ENCODE measurements at places on chromosomes 4 and X. TPM values are rescaled to one million over a fixed set of nuclear protein-coding genes. Genes with fewer than 3 reads are reported as not detected.

The ALG13 gene
- 49.1 TPM for total RNA-seq

GRCh38 chrX:44349561-44349960, 6.1 kb upstream of the EFHC2 start:
- DNase-seq: no peak

The CENPVL2 gene
- total RNA-seq: not detected

DNA sequence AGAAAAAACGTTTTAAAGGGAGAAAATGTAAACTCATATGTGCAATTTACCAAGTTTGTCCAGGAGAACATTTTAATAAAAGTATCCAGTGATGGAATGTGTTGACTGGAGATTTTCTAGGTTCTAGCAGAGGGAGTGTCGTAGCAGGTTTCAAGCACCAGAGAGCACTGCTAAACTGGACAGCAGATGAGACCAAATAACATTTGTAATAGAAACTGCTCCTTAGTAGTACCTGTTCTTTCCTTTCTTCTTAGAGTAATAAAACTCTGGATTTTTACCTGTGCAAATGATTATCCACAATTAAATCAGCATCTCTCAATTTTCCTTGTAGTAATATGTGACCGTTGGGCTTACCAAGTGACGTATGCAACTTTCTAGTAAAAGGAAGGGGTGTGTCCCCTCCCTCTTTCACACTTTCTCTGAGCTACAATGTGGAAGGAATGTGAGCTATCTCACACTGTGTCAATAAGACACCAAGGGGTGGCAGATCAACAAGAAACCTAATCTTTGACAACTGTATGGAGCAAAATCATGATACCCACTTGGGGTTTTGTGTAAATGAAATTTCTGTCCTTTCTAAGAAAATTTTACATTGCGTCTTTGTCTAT, 9.5 kb downstream of the HPGDS start:
- no peak for DNase-seq

GRCh38 chr4:186900232-186900900, 176.7 kb upstream of the FAT1 start:
- DNase-seq: no peak

DNA sequence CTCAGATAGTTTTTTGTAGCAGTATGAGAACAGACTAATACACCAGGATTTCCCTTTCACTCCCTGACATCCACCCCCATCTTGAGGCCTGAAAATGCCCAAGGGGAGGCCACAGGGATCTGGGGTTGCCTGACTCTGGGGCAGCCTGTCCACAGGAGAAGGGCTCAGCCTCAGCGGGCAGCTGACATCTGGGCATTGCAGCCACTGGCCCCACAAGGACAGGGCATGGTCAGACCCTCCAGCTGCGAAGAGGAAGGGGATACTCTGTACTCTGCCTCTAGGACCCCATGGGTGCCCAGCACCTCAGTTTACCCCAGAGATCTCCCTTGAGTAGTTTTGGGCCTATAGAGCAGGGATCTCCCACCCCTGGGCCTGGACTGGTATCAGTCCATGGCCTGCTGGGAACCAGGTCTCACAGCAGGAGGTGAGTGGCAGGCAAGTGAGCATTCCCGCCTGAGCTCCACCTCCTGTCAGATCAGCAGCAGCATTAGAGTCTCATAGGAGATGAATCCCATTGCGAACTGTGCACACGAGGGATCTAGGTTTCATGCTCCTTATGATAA, 138.9 kb downstream of the HMX1 start:
- no peak for DNase-seq

DNA sequence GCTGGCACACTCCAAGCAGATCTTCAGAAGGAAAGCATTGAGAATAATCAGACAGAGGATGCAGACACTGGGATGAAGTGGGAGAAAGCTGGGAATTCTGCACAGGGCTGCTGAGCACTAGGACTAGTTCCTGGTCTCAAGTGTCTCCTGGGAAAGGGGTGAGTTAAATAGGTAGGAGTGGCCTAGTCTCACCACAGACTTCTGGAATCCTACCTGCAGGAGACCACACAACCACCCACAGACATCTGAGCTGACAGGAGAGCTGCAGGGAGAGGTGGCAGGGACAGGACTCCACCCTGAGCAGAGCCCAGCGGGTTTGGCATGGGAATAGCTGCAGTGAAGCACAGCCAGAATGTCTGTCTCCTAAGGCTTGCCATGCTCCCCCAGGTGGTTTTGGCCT, 95.1 kb upstream of the GALNTL6 start:
- DNase-seq: no peak

GRCh38 chrX:39174241-39174771, 373.0 kb downstream of the MID1IP1 start:
- DNase-seq: no peak

DNA sequence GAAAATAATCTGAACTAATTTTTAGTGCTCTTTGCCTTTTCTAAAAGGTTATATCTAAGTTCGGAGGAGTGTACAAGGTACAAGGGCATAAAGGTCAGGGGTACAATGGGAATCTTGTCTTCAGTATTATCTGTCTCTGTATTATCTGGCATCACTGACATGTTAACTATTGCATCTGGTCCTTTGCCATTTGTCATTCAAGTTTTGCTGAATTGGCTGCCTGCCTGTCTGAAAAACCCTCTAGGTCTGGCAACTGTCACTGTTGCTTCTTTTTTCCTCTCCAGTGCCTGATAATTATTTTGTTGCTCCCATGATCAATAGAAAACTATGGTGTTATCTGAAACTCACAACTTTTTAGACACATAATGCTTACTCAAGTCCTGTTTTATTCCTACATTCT, 112.5 kb upstream of the STK26 start:
- no peak for DNase-seq

The ADRA2C gene
- total RNA-seq: not detected

DNA sequence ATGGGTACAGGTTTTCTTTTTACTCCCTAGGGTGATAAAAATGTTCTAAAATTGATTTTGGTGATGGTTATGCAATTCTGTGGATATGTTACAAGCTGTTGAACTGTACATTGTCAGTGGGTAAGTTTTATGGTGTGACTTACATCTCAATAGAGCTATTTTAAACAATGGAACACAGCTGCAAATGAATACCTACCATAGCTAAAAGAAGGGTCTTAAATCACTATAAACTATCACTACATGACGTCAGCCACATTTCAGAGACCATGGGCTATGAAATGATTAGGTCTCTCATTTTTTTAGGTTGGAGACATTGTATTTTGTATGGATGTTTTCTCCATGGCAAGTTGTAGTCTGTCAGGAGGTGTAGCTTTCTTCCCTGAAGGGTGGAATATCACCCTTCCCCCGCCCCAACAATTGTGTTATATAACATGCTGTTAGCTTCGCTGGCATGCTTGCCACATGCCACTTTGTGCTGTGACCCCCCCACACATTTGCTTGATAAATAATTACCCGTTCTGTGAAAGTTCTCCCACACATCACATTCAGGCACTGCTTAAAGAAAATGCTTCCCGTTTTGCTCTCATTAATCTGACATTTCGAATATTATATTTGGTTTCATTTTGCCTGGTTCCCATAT, 159.7 kb downstream of the ARHGAP10 start:
- no peak for DNase-seq

The TSPYL2 gene
- total RNA-seq: 3.2 TPM

DNA sequence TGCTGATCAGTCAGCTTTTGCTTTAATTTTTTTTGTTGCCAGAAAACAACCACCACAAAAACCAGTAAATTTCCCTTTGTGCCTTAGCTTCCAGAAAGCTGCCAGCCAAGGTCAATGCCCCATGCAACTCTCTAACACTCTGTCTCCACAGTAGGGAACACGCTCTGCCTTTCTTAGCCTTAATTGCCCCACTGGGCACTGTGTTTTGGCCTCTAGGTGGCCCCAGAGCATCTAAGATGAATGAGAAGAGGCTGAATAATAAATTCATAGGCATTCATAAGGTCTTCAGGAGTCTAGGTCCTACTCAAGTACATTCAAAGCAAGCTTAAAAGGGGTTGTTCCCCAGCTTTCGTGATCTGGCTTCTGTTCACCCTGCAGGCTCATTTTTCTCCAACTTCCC, 57.7 kb upstream of the PASD1 start:
- no peak for DNase-seq

The ADH4 gene
- total RNA-seq: not detected

- DNase-seq: no peak
Observed at GRCh38 chr4:88742561-88742960, 44.9 kb upstream of the NAP1L5 start.

DNA sequence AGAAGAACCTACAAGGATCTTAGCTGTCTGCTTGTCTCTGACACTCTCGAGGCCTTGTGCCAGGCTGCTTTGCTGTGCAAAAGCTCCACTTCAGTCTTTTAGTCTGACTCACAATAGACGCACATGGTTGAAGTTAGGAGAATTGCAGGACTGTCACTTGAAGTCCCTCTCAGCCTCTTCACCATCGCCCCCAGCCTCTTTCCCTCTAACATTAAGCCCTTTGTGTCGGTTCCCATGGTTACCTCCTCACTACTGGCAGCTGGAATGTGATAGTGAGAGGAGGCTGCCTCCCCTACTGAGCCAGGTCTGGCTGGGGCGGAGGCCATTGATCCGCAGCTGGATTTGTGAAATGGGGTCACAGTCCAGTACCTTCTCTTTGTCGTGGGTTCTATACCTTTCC, 201.8 kb downstream of the SOWAHB start:
- no peak for DNase-seq

- DNase-seq: no peak
Observed at GRCh38 chr4:138494931-138495330, 252.8 kb upstream of the SLC7A11 start.

DNA sequence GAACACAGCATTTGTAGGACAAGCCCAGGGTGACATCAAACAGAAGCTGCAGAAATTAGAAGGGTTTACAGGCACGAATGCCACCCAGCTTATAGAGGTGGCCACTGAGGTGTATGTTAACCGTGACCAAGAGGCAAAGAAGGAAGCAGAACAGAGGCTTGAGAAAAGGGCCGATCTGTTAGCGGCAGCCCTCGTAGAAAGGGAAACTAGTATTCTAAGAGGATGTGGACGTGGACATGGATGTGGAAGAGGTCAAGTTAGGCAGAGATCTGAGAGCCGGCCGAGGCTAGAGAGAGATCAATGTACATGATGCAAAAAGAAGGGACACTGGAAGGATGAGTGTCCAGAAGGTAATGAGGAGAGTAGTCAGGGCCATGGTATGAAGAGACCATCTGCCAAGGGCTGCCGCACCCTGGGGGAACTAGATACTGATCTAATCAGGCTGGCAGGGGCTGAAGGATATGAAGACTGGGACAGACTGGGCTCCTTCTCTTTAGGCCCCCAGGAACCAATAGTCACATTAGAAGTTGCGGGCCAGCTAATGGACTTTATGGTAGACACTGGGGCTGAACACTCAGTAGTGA, 27.5 kb downstream of the LIAS start:
- no peak for DNase-seq

DNA sequence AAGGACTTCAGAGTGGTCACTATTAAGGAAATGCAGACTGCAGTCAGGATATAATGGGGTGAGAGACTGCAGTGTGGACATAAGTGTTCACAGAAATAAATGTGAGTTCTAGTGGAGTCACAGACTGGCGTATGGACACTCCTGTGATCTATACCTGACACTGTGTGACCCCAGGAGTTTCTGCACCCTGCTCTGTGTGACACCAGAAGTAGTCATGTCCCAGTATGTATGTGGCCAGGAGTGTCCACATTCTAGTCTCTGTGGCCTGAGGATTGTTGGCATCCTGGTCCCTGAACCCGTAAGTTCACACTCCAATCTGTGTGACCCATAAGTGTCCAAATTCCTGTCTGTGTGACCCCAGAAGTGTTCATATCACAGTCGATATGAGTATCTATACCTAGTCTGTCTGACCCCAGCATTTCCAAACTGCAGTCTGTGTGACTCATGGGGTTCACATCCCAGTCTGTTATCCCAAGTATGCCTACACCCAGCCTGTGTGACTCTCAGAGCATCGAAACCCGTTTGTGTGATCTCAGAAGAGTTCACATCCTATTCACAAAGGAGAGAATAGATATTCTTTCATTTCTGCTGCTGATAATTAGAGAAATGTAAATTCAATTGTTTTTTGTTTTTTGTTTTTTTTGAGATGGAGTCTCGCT, 16.3 kb downstream of the WDR13 start:
- no peak for DNase-seq

The FOXP3 gene
- 0.07 TPM for total RNA-seq

The TMPRSS11A gene
- not detected for total RNA-seq

The ELF4 gene
- total RNA-seq: 28.9 TPM

The DTHD1 gene
- total RNA-seq: not detected

The TMSB15C gene
- 2.9 TPM for total RNA-seq

The MAGEA3 gene
- not detected for total RNA-seq

DNA sequence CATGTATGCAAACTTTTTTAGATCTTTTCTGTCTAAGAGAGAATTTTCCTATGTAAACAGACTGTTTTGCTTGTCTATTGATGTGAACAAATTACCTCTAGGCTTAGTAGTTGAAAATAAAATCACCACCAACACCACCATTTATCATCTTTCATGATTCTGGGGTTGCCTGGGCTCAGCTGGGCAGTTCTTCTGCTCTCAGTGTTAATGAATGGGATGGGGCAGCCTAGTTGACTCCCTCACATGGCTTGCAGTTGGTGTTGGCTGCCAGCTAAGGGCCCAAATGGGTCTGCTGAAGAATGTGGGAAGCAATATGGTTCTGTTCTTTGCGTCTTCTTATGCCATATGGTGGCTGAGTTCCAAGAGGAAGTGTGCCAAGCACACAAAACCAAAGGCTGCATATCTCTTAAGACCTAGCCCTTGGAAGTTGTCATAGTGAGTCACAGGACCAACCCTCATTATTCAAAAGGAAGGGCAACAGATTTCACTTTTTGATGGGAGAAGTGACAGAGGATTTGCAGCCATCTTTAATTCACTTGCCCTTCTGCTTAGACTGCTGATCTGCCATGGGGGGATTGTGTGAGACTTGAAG, 17.9 kb downstream of the REELD1 start:
- no peak for DNase-seq

The CFP gene
- total RNA-seq: 0.06 TPM

- DNase-seq: no peak
Observed at GRCh38 chrX:118530219-118530911, 34.8 kb downstream of the DOCK11 start.

The IRS4 gene
- total RNA-seq: not detected

DNA sequence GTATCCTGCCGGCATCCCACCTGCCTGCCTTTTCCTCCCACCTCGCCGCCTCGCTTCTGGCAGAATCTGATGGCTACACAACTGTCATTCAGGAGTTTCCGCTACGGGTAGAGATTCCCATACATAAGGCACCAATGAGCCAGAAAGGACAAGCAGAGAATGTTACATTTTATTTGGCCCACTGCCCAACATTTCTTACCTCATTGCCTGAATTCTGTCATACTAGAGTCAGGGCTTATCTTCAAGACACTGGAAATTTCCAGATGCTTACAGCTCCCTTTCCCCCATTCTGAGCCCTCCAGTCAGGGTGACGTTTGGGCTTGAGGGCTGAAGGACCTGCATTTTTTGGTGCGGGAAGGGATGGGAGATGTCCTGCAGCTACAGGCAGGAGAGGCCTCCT, 113.0 kb downstream of the NHS start:
- DNase-seq: no peak

The SLC7A11 gene
- total RNA-seq: 3.1 TPM

GRCh38 chr4:79253924-79254323, 71.9 kb downstream of the NAA11 start:
- no peak for DNase-seq

- no peak for DNase-seq
Observed at GRCh38 chr4:73687421-73687820, 52.9 kb upstream of the CXCL8 start.
